ENCODE measurements at places on chromosomes 6 and 20.
A peak's percentile ranks its signal among the peaks of the same experiment; 100 is the strongest.

DNA sequence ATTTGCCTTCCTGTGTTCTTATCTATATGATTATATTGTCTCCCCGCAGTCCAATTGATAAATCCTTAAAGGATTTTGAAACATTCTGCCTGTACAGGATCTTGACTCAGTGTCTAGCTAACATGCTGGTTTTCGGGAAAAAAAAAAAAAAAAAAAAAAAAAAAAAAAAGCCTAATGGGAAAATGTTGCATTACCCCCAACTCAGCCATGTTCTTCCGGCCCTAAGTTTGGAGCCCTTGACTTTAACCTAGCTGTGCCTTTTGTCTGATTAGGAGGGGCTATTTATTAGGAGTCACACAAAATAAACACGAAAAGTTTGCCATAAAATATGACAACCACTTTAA is 244.4 kb upstream of the TCF21 start:
- DNase-seq = no peak

DNA sequence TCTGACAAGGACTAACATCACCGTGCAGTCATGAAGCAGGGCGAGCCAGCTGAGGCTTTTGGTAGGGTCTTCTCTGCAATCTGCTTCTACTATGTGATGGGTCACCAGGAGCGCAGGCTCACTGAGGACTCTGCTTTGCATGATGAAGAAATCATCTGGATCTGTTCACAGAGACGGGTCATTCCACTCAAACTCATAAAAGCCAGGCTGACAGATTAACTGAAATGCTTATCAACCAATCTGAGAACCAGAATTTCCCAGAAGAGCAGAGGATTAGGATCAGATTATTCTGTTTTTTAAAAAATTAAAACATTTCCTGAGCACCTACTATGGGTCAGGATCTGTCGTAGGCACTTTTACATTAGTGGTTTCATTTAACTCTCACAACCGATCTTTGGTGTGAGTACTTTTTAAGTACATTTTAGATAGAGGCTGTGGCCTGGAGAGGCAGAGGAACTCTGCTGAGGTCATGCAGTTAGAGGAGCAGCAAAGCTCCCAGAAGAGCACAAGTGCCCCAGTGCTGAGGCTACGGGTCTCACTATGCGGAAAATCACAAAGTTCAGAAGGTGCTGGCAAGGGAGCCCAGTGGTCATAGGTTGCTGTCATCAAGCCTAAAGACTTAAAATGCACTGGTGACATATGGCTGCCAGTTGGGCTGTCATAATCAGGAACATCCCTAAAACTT is 109.1 kb downstream of the BACH2 start:
- no peak for DNase-seq

- DNase-seq = no peak
Observed at GRCh38 chr20:35192118-35192872, 20.4 kb downstream of the PROCR start.

DNA sequence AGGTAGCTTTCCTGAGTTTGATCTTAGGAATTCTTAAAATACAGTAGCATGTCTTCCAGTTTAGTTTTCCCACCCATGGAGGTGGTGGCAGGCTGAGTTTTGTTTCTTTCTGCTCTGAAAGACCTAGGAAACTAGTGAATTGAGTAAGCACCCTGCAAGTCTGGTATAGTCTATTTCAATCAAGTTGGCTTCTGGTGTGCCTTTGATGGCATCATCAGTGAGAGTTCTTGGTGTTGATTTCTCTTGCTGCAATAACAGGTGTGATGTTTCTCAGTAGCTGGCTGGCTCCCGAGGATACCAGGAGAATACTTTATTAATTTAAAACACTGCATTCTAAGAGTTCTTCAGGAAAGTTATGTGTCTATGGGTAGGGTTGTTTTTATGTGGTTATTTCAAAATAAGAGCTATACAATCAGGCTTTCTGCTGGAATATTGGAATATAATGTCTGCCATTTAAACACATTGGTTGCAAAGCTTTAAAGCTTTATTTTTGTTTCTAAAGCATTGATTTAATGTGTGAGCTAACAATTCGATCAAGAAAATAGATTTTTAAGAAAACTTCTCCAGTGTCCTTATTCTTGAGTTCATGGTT is 19.0 kb downstream of the VAPB start:
- no peak for DNase-seq

- no peak for DNase-seq
Observed at GRCh38 chr6:22327881-22328280, 31.0 kb upstream of the PRL start.

DNA sequence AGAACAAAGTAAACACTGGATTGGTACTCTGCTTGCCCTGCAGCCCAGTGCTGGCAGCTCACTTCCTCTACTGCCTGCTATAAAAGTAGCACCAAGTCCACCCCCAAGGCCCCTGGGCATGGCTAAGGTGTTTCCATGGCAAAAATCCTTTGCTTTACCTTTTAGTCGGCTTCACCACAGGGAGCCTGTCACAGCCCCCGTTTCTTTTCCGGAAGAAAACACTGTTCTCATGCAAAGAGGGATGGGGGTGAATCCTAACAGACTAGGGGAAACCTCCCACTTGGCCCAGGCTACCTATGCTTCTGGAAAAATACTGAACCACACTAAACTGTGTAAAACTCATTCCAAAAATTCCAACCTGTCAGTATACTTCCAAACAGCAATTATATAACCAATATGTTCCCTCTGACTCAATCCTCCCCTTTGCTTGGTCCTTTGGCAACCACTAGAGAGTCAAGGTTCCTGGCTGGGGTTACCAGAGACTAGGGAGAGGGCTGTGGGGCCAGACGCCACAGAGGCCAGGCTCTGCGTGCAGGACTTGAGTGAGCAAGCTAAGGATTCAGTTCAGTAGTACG is 16.1 kb downstream of the PPIL1 start:
- no peak for DNase-seq

DNA sequence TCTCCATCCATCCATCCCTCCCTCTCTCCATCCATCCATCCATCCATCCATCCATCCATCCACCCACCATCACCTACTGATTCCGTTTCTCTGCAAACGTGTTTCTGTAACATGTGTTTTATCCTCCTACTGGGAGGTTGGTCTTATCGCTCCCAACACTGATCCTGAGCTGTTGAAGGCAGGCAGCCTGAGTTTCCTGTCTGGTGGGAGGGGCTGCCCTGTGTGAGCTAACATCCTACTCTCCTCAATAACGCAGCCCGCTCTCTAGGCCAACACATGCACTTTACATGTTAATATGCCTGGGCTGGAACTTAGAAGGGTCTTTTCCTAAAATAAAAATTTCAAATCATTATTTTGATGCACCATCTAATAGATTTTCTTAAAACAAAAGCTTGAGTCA is 126.5 kb downstream of the WDR27 start:
- DNase-seq = no peak

DNA sequence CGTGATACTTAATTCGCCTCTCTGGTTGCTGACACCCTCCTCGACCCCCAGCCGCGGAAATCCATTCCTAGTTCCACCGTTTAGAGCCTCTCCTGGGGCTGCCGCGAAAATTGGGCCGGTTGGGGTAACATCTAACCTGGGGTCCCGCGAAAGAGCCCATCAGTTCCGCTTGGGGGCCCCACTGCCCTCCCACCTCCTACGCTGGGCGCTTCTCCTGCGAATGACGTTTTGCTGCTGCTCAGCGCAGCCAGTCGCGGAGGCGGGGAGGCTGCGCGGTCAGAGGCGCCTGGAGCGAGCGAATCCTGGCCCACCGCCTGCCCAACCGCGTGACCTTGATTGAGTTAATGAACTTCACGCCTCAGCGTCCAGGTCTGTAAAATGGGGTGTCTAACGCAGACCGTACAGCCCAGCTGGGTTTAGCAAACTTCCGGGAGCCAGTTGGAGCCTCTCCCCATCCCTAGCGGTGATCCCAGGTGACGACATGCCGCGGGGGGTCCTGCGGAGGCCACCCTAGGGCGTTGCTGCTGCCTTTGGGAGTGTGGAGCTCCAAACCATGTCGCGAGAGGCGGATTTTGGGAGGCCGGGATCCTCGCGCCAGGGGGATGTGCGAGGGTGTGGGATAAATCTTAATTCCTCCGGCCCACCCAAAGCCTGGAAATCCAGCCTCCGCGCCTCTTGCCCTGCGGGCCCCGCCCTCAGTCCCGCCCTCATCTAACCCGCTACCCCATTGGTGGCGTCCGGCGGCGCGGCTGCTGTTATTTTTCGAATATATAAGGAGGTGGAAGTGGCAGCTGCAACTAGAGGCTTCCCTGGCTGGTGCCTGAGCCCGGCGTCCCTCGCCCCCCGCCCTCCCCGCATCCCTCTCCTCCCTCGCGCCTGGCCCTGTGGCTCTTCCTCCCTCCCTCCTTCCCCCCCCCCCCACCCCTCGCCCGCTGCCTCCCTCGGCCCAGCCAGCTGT is at the start of gene CDC25B:
TSS of gene CDC25B (plus strand) at position 800 of the 958 bp plus-strand sequence. CDS start 222 bp downstream, outside the sequence.
- DNase-seq = peak; percentile 88

DNA sequence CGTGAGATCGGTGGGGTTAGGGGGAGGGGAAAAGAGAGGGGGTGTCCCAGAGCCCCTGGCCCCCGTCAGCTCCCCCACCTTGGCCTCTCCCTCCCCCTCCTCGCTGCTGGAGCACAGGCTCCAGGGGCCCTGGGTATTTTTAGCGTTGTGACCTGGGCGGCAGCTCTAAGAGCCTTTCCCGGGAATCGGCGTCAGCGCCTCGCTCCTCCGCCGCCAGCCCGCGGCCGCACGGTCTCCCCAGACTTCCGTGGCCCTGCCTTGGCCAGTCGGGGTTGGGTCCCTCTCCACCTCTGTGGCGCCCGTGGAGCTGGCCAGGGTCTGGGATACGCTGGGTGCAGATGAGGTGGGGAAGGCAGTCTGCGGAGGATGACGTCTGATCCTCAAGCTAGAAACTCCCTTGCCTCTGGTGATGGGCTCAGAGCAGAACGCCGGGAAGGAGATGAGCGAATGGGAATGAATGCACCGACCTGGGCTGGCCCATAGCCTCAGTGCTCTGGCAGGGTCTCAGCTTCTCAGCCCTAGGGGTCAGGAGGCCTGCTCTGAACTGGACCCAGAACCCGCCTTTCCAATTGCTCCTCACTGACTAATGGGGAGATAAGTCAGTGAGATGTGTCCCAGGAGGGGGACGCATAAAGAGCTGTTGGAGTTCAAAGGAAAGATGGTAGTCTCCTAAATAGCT is 883 bp upstream of the DBNDD2 start:
- no peak for DNase-seq

DNA sequence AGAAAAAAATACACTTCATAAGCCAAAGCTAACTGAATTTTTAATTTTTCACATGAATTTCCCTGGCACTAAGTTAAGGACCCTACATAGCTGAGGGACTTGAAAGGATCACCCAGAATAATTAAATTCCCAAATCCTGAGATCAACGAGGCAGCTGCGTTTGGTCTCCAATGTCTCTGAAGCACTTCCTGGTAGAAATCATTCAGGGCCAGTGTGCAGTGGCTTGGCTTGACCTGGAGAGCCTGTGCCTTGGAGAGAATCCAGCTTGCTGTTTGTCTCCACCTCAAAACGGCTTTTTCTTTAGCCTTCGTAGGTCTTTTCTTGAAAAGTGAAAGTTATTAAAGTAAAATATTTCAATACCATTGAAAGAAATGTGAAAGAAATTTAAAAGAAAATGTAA is 92.4 kb downstream of the SMOC2 start:
- no peak for DNase-seq

DNA sequence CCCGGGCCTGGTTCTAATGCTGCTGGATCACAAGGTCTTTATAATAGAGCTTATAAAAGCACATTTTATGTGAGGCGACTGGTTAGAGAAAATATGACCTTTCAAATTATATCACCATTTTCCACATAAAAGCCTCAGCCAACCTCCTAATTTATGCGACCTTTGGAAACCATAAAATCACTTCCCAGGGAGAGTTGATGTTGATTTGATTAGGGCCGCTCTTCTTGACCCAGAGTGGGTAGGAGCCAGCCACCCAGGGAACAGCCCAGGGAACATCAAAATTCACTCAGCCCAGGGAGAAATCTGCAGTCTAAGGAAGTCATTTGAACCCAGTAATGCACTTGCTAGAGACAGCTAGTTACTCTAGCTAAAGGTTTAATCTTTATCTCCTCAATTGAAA is 79.8 kb upstream of the TENT5A start:
- no peak for DNase-seq

DNA sequence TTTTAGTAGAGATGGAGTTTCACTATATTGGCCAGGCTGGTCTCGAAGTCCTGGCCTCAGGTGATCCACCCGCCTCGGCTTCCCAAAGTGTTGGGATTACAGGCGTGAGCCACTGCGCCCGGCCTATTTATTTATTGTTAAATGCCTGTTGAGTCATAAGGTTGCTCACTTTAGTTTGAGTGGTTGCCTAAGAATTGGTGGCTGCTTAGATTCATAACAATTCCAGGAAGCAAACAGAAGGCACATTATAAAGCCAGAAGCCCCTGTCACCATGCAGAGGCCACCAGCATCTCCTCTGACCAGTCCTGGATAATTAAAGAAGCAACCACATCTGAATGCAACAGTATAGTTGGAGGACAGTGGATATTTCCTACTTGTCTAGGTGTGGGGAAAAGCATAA is 24.0 kb upstream of the ARMH2 start:
- no peak for DNase-seq

DNA sequence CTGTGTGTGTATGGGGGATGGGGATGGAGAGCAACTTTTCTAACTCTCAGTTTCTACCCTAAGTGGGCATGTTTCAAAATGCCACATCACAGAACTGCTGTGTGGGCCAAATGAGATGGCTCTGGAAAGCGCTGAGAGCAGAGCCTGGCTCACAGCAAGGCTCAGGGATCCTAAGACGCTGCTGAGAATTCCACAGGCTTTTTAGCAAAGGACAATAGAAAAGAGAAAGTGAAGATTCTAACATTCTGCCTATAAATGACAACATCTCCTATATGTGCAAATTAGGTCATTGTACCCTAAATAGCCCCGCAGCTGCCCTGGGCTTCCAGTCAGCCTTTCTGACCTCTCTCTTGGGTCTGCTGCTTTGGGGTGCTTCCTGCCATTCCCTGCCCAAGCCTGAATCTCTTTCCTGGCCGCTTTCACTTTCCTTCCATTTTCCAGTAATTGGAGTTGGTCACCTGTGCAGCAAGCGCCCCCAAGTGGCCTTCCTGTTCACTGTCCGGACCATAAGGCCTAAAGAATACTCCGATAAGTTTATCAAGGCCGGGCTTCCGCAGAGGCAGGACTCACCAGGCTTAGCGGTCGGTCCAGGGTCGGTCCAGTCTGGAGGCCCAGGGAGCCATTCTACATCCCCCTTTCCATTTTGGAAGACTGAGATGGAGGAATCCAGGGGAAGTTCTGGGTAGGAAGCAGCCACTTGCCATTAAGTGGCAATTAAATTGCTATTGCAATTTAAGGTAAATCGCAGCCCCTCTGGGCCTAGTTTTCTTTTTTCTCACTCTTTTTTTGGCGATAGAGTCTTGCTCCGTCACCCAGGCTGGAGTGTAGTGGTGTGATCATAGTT is 6.7 kb upstream of the DDR1 start:
- DNase-seq = peak; percentile 87

- DNase-seq = no peak
Observed at GRCh38 chr20:19995220-19995863, 21.8 kb upstream of the NAA20 start.

DNA sequence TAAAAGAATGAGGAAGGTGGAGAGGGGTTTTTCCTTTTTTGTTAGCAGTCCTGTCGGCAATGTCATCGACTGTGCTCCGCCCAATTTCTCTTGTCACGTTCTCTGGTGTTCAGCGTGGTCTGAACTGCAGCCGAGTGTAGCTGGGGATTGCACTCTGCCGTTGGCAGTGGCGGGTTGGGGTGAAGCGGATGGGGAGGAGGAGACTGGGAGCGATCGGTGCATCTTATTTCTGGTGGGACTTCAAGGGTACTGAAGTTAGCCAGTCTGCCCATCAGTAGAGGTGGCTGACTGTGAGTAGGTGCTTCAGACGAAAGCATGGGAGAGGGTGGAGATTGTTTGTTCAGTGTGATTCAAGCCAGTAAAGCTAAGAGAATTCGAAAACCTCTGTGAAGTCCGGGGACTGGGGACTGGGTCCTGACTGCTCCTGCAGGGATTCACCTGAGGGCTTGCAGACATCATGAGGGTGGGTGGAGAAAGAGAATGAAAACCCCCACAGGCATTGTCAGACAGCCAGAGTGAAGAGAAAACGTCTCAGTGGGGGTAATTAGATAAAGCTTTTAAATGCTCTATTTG is 5.1 kb downstream of the RREB1 start:
- DNase-seq = no peak
